Esophagus squamous epithelium (tissue), 5 donors: ENCODE measurements at places on chromosomes 13 and 19.

GRCh38 chr13:101010100-101010499 is 335.5 kb upstream of the TMTC4 start:
- DNase-seq: no peak

DNA sequence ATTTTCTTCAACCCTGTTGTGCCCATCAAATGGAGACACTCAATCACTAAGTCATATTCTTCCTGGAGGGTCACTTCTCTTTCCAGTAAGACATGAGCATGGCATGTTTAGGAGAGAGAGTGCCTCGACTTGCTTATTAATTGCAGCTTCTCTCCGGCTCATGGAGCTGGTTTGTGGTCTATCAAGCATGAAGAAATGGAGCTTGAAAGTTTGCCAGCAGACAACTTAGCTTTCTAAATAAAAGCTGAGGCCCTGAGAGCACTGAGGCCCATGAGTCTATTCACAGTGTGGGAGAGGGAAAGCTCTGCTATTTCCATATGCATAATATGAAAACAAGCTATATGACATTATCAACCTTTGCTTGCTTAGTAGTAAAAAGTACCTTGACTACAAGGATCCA is 378.5 kb downstream of the FGF9 start:
- no peak for DNase-seq

DNA sequence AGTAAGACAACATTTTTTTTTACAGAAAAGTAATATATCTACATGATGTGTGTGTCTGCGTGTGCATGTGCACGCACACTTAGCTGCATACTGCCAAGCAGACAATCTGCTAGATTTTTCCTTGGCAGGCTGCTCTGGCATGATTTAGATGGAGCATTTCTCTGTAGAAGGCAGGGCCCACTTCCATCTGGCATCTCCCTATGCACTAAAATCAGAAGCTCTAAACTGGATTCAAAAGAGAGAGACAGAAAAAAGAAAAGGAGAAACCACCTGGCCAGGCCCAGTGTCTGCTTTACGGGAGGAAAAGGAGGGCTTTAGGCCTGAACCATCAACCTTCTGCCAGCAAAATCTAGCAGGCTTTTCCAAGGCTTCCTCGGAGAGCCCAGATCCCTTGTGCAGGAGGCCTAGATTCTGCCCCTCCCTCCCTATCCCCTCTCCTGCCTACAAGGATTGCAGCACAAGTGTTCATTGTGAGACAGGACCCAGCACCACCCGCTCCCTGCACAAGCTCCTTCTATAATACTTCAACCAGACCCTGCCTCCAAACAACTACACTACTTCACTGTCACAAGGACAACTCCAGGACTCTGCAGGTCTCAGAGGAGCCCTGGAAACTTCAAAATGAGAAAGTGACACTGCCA is 99.3 kb downstream of the DOCK9 start:
- DNase-seq: no peak

DNA sequence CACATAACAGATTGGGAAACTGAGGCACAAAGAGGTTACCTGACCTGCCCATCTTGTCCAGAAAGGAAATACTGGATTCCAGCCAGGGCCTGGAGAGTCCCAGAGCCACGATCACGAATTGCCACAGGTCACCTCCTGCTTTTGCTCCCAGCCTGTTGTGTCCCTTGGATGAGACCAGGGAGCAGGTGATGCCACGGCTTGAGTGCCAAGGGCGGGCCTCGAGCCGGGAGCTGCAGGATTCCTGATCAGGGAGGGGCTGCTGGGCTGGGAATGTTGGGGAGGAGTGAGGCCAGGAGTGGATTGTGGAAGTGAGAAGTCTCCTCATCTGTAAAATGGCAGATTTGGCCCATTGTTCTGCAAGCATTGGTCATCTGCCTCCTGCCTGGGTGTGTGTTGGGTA is 29.4 kb downstream of the DNM2 start:
- no peak for DNase-seq

- no peak for DNase-seq
Observed at GRCh38 chr13:24217601-24218281, 57.2 kb downstream of the SPATA13 start.

DNA sequence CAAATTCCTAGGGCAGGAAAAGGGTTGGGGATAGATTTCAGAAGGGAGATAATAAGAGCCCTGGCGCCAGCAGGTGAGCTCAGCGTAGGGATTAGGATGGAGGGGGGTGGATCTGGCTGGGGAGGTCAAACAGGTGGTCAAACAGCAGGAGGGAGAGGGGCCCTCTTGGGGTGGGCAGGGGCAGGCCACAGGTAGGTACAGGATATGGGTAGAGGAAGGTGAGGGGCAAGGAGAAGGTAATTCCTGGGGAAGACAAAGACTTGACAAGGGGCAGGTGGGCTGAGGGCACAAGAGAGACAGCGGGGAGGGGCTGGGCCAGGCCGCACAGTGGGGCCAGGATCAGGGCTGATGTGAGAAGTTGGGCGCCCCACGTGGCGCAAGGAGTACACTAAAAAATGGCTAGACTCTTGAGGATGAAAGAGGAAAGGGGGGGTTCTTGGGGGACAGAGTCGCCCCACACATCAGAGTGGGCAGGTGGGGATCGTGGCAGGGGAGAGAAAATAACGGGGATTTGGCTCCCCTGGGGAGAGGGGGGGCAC is 713 bp downstream of the KRI1 start:
- DNase-seq: no peak

DNA sequence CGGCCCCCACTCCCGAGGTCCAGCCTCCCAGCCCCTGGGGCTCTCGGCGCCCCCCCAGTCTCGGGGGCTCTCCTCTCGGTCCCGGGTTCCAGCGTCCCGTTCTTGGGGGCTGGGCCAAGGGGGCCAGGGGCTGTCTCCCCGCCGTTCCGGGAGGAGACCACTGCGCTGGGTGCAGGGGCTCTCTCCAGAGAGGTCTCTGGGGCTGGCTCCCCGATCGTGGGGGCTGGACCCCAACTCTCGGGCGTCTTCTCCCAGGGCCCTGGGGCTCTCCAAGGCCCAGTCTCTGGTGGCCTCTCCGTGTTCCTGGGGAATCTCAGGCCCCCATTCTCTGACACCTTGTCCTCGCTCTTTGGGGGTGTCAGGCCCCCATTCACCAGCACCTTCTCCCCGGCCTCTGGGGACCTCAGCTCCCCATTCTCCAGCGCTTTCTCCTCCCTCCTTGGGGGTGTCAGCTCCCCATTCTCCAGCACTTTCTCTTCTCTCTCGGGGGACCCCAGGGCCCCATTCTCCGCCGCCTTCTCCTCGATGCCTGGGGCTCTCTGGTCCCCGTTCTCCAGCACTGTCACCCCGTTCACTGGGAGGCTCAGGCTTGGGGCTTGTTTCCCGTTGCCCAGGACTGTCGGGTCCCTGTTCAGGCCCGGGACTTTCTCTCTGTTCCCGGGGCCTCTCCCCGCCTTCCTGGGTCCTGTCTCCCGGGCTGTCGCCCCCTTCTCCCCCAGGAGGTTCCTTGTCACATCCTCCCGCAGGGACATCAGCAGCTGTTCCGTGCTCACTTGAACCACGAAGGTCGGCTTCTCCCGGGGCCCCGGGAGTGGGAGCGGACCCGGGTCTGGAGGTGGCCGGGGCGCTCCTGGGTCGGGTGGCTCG is 13.7 kb downstream of the LMTK3 start:
- DNase-seq: no peak

GRCh38 chr19:48633148-48634035 is 3.8 kb downstream of the DBP start:
- DNase-seq: no peak

- no peak for DNase-seq
Observed at GRCh38 chr13:42751693-42752092, 29.7 kb upstream of the FAM216B start.

GRCh38 chr19:13985771-13986347 is 20.3 kb downstream of the RFX1 start:
- no peak for DNase-seq

DNA sequence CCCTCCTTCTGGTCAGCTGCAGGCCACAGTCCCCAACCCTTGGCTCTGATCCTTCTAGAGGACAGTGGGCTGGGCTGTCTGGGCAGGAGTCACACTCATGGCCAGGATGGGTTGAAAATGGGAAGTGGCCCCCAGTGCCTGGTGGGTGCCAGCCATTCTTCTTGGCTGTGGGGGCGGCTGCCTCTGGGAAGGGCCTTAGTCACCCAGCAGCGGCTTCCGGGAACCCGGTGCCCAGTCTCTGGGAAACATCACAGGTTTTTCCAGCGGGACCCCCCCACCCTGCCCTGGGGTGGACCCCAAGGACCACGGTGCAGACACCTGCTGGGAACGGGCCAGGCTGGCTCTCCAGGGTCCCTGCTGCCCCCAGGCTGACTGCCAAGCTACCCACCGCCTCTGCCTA is 27.3 kb upstream of the SLC7A10 start:
- DNase-seq: no peak

DNA sequence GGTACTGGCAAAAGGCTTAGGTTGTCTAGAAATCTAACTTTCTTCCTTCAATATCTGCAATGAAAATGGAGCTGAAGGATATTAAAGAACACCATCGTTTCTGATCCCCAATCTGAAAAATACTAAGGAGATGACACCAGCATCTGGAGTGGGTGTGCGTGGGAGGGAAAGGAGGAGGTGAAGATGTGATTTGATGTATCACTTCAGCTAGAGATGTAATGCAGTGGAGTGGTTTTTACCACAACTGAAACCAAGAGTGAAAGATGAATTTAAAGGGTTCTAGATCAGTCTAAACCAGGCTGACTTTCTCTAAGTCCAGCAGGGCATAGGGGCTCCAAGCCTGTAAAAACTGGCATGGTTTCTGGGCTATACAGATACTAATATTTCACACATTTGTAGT is 148.4 kb downstream of the AKAP11 start:
- DNase-seq: no peak

GRCh38 chr13:65613004-65613403 is 1617.1 kb downstream of the PCDH9 start:
- DNase-seq: no peak

DNA sequence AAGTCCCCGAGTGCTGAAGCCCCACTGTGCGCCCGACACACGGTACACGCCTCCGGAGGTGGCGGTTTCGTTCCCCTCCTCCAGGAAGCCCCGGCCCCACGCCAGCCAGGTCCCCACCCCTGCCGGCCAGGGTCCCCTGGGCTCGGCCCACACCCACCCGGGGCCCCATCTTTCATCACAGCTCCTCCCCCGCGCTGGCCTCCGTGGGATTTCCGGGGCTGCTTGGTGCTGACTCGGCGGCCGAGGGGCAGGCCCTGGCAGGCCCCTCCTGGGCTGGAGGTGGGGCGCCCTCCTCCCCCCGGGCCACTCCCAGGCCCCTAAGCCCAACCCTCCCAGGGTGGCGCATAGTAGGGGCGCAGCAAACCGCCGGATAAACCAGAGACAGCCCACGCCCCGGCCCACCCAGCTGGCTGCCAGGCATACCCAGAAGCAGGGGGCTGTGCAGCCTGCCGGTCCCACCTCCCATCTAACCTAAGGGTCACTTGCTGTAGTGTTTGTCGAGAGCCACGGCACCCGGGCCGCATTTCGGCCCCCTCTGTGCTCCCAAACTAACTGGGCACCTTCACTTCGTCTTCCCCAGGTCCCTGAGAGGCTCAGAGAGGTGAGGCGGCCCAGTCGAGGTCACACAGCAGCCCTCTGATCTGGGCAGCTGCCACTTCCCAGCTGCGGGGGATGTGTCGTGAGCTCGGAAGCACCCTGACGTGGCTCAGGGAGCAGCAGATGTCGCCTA is 6.6 kb downstream of the ZBTB7A start:
- DNase-seq: no peak

- DNase-seq: no peak
Observed at GRCh38 chr13:108225440-108225839, 7.2 kb downstream of the ABHD13 start.

DNA sequence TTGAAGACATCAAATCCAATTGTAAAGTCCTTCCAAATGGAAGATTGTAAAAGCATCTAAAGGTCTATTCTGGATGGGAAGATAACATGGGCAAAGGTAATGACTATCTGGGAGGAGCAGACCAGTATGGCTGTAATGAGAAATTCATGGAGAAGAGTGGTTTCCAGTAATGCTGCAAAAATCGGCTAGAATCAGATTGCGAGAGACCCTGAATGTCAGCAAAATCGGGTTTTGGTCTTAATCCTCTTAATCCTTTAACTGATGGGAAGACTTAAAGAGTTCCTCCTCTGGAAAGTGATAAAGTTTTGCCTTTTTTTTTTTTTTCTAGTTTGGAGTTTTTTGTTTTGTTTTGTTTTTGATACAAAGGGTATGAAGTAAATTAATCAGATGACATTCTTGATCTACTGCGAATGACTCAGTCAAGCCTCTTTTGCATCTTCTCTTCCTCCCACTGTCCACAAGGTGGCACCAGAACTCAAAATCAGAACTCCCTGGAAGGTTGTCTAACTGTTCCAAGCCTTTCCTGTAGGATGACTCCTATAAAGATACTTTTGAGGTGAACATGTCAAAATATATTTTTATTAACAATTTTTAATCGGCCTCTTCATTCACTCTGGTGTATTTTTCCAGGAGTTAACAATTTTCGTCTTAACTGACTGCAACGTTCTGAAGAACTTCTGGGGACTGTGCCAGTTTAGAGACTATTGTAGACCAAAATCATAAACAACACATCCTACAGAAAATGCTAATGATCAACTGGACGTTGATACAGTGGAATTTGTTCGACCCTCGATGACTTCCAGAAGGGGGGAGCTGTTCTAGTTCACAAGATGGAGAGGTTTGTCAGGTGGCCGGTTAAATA is 213.3 kb upstream of the MIR17HG start:
- no peak for DNase-seq

- no peak for DNase-seq
Observed at GRCh38 chr13:47545201-47546024, 455.7 kb downstream of the SUCLA2 start.

- DNase-seq: no peak
Observed at GRCh38 chr13:76913898-76914297, 27.7 kb upstream of the KCTD12 start.

DNA sequence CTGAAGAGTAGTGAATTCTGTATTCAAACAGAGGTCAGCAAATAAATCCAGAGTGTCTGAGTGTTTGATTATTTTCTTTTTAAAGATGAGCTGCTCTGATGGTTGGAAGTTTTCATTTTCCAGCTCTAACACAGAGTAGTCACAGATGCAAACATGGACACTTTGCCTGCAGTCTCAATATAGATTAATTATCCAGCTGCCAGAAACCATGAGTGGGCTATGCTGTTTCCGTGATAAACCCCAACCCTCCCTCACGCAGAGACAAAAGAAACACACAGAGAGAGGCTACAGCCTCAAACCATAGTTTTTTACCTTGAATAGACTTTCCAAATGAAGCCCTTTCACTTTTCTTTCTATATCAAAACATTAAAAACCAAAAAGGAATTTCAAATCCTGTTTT is 884.7 kb downstream of the DIAPH3 start:
- DNase-seq: no peak

GRCh38 chr13:106212386-106213010 is 323.0 kb downstream of the EFNB2 start:
- DNase-seq: no peak

DNA sequence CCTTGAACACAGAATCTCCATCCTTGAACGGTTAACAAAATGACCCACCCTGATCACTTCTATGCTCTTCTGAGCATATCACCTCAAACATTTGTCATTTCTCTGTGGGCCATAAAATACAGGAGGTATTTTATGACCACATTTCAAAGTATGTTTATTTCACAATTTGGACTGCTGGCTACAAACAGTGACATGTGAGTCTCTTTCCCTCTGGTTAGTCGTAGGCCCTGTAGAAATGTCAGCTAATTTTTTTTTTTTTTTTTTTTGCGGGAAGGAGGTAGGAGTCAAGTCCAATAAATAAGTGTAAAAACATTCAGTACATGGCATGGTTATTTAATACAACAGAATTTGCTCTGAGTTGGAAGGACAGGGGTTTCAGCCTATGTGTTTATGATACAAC is 70.7 kb downstream of the FOXO1 start:
- DNase-seq: no peak
